ENCODE measurements at places on chromosomes 5 and 9. TPM values are rescaled to one million over a fixed set of nuclear protein-coding genes. Genes with fewer than 3 reads are reported as not detected.

GRCh38 chr5:164361986-164362385 is 856.6 kb downstream of the MAT2B start:
- no peak overlapping the region for H3K4me3 ChIP-seq
- no peaks in the 10 kb centered on the region for H3K27me3 ChIP-seq
- no peaks in the 10 kb centered on the region for H3K4me1 ChIP-seq
- no peak overlapping the region for H3K27ac ChIP-seq
- no peaks in the 10 kb centered on the region for H3K36me3 ChIP-seq

DNA sequence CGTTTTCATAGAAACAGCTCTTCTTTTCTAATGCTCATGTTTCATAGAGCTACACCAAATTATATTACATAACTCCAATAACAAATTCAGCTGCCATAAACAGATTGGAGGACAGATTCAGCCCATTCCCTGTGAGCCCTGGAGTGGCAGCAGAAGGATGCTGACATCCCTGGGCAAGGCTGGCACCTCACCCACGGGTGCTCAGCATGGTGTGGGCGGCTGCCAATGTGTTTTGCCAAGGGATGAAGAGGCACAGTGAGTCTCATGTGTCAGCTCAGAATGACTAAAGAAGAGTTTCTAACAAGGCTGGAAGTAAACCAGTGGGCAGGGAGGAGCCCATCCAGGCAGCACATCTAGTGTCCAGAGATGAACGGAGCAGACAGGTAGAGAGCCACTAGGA is 127.1 kb upstream of the ICE1 start:
- no peaks in the 10 kb centered on the region for H3K27me3 ChIP-seq
- H3K27ac ChIP-seq, result no peak overlapping the region
- H3K36me3 ChIP-seq, result no peaks in the 10 kb centered on the region

The C7 gene
- total RNA-seq, result not detected

DNA sequence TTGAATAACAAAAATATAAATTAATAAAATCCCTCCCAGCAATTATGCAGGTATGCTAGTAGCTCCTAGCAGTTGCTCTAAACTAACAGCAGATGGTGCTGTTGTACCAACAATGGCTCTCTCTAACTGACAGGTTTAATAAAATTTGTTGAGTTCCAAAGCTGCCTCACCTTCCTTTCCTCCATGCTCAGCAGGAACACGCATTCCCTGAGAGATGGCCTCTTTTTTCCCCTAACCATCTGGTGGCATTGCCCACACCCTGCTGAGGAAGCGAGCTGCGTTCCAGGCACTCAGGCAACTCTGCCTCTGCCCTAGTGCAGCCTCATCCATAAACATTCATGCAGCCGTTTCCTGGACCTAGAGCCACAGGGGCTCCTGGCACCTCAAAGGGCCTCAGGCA is 106.2 kb downstream of the KLHL3 start:
- H3K27ac ChIP-seq, result no peak overlapping the region
- H3K36me3 ChIP-seq, result no peaks in the 10 kb centered on the region
- H3K27me3 ChIP-seq, result no peaks in the 10 kb centered on the region
- DNase-seq, result peak; percentile 77
- no peaks in the 10 kb centered on the region for H3K4me1 ChIP-seq

DNA sequence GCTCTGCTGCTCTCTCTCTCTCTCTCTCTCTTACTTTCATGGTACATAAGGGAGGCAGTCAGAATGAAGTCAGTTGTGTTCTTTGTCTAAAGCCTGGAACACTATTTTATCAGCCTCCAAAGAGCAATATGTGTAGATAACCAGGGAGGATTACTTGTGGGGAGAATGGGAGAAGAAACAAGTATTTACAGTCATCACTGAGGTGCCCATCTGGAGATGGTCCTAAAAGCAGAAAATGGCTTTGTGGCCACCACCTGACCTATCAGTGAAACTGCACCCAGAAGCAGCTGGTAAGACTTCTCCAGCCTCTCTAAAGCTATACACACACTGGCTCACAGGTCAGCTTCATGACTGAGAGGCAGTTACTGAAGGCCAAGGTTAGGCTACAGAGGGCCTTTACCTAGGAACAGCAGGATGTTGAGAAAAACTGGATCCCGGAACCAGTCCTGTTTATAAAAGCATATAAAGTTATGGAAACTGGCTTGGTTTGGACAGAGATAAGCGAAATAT is 75.1 kb downstream of the MRPS27 start:
- peaks cover 16% of the 10 kb centered on the region for H3K4me1 ChIP-seq
- peaks cover 5% of the 10 kb centered on the region for H3K36me3 ChIP-seq
- no peak for DNase-seq

The PLPPR1 gene
- not detected for total RNA-seq

The COL23A1 gene
- 0.07 TPM for total RNA-seq

The DEPDC1B gene
- total RNA-seq, result 20.5 TPM

DNA sequence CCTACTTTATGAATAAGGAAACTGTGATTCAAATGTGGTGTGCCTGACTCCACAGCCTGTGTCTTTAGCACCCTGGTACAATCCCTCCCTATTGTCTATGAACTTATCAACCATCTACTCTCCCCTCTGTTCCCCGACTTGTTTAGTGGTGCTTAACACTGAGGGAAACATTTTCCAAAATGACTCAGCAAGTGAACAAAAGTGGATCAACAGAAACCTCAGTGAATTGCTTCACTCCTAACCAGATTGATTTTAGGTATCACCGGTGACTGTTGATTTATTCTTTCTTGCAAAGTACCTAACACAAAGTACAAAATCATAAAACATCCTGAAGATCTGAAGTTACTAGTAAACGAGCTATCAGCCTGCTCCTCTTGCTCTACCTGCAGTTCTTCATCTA is 42.1 kb upstream of the RAPGEF6 start:
- no peak for DNase-seq
- no peaks in the 10 kb centered on the region for H3K27me3 ChIP-seq
- no peak overlapping the region for H3K4me3 ChIP-seq
- peaks cover 69% of the 10 kb centered on the region for H3K36me3 ChIP-seq
- H3K4me1 ChIP-seq, result peaks cover 21% of the 10 kb centered on the region

DNA sequence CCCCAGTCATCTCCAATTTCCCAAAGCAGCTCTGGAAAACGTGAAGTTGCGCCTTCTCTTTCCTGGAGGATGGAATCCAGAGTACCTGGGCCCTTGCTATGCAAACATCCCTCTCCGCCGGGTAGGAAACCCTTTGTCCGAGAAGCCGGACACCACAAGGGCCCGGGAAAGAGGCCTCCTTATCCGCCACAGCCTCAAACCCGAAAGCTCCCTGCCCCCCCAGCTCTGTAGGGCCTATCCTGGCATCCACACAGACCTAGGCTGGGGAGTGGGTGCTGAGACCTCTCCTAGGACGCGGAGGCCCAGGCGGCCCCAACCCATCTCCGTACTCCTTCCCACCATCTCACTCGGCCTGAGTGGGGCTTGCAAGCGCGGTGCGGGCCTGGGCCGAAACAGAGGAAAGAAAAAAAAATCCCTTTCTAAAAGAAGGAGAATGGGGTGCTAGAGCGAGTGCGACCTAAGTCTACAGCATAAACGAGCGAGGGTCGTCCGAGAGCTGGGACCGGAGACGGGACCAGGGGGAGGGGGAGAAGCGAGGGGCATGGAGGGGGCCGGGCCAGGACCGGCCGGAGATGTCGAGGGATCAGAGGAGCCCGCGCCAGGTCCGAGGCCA is 624 bp downstream of the FBXW11 start:
- no peaks in the 10 kb centered on the region for H3K27me3 ChIP-seq
- DNase-seq, result peak; percentile 78
- H3K27ac ChIP-seq, result peak overlapping the region; percentile 96
- H3K4me1 ChIP-seq, result peaks cover 52% of the 10 kb centered on the region
- peaks cover 23% of the 10 kb centered on the region for H3K36me3 ChIP-seq

- no peaks in the 10 kb centered on the region for H3K27me3 ChIP-seq
- H3K4me3 ChIP-seq, result no peak overlapping the region
- no peak overlapping the region for H3K27ac ChIP-seq
- H3K4me1 ChIP-seq, result no peaks in the 10 kb centered on the region
- H3K36me3 ChIP-seq, result no peaks in the 10 kb centered on the region
Observed at GRCh38 chr5:162496100-162496808, 428.7 kb downstream of the GABRG2 start.

The DHX29 gene
- 18.2 TPM for total RNA-seq

DNA sequence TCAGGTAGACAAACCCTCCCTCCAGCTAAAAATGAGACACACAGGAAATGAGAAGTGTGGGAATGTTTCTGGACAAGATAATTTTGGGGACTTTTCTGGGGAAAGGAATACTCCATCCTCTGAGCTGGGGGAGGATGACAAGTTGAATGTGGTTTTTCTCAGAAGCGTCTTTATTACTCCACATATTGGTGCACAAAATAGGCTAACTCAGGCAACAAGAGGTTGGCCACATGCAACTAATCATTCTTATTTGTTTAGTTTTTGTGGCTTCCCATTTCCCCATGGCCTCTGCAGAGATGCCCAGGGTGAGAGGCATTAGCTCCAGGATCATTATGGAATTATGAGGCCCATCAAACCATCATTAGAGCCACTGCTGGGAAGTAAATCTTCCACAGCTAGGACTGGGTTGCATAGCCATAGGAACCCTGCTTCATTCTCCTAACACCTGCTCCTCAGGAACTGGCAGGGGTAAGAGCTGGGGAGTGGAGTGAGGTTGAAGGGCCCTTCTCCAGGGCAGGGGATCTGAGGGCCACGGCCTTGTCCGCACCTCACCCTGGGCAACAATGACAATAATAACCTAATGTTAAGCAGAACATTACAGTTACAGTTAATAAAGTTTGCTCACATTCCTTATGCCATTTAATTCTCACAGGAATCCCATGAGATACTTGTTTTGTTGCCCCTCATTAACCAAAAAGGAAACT is 9.3 kb upstream of the SIL1 start:
- no peak for DNase-seq
- no peak overlapping the region for H3K27ac ChIP-seq
- no peaks in the 10 kb centered on the region for H3K27me3 ChIP-seq
- H3K4me3 ChIP-seq, result no peak overlapping the region

The PCA3 gene
- total RNA-seq, result not detected

- H3K36me3 ChIP-seq, result peaks cover 7% of the 10 kb centered on the region
- no peak for DNase-seq
- no peak overlapping the region for H3K27ac ChIP-seq
- H3K4me1 ChIP-seq, result peaks cover 34% of the 10 kb centered on the region
- H3K27me3 ChIP-seq, result no peaks in the 10 kb centered on the region
Observed at GRCh38 chr5:14400085-14400484, 181.5 kb upstream of the OTULINL start.

The WDR31 gene
- total RNA-seq, result 2.7 TPM

DNA sequence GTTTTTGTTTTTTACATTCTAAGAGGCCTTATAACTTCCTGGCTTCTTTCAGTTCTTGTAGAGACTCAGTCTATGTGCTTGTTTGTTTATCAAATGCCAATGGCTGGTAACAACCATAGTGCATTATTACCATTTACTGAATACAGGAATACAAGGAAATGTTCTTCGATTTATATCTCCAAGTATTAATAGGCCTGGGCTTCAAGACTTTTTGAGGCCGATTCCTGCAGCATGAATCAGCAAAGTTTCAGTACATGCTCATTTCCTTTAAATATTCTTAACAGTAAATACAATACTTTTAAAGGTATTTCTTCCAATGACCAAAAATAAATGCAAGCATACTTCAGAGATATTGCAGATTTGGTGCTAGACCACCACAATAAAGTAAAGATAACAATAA is 535.3 kb downstream of the EFNA5 start:
- DNase-seq, result no peak
- H3K4me1 ChIP-seq, result no peaks in the 10 kb centered on the region
- no peaks in the 10 kb centered on the region for H3K27me3 ChIP-seq
- H3K4me3 ChIP-seq, result no peak overlapping the region

The NADK2 gene
- 23.0 TPM for total RNA-seq

- no peak overlapping the region for H3K27ac ChIP-seq
- H3K27me3 ChIP-seq, result peaks cover 23% of the 10 kb centered on the region
- no peak overlapping the region for H3K4me3 ChIP-seq
- no peaks in the 10 kb centered on the region for H3K36me3 ChIP-seq
- no peaks in the 10 kb centered on the region for H3K4me1 ChIP-seq
- DNase-seq, result no peak
Observed at GRCh38 chr5:82319651-82320376, 41.7 kb upstream of the RPS23 start.

- no peak overlapping the region for H3K4me3 ChIP-seq
- no peaks in the 10 kb centered on the region for H3K27me3 ChIP-seq
- no peaks in the 10 kb centered on the region for H3K36me3 ChIP-seq
- no peaks in the 10 kb centered on the region for H3K4me1 ChIP-seq
- DNase-seq, result no peak
Observed at GRCh38 chr5:15573590-15573989, 73.6 kb downstream of the FBXL7 start.

DNA sequence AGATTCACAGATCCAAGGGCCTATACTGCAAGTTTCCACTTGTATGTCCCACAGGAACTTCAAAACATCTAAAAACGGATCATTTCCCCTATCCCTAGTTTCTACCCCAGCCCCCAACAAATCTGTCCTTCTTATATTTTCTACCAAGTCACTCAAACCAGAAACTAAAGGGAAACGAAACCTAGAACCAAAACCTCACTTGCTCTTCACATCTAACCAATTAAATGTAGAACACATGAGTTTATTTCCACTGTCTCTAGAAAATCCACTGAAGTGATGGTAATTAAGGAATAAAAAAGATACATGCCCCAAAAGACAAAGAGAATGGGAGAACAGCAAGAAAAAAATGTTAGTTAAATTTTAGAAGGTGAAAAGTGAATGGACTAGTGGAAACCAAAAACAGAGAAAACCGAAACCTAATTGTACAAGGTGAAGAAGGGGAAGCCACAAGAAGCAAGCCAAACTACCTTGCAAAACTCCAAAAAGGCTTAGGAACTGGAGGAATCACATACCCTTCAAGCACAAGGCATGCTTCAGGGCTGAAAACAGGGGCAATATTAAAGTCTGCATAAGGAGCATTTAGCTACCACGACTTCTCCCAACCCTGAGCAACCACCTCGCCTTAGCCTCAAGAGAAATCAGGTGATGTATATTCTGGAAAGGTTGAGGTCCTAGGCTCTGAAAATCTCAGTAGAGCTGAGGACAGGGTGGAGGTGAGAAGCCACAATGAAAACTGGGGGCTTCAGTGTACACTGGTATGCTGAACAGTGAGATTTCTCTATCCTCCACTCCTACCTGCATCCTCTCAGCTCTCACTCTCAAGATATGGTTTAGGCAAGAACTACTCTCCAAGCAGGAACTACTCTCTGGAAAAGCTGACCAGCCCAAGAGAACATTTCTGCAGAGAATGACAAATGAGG is 11.1 kb downstream of the SMU1 start:
- DNase-seq, result no peak
- H3K27ac ChIP-seq, result peak overlapping the region; percentile 12
- H3K4me3 ChIP-seq, result no peak overlapping the region
- no peaks in the 10 kb centered on the region for H3K27me3 ChIP-seq

GRCh38 chr5:172010278-172010677 is 3.8 kb upstream of the FBXW11 start:
- peaks cover 19% of the 10 kb centered on the region for H3K4me1 ChIP-seq
- no peak overlapping the region for H3K27ac ChIP-seq
